Left forelimb (tissue), 1 donor: ENCODE measurements at places on chromosomes 12 and 14.

GRCh38 chr12:56031987-56032386, 9.7 kb upstream of the RPS26 start:
- no peak for DNase-seq

DNA sequence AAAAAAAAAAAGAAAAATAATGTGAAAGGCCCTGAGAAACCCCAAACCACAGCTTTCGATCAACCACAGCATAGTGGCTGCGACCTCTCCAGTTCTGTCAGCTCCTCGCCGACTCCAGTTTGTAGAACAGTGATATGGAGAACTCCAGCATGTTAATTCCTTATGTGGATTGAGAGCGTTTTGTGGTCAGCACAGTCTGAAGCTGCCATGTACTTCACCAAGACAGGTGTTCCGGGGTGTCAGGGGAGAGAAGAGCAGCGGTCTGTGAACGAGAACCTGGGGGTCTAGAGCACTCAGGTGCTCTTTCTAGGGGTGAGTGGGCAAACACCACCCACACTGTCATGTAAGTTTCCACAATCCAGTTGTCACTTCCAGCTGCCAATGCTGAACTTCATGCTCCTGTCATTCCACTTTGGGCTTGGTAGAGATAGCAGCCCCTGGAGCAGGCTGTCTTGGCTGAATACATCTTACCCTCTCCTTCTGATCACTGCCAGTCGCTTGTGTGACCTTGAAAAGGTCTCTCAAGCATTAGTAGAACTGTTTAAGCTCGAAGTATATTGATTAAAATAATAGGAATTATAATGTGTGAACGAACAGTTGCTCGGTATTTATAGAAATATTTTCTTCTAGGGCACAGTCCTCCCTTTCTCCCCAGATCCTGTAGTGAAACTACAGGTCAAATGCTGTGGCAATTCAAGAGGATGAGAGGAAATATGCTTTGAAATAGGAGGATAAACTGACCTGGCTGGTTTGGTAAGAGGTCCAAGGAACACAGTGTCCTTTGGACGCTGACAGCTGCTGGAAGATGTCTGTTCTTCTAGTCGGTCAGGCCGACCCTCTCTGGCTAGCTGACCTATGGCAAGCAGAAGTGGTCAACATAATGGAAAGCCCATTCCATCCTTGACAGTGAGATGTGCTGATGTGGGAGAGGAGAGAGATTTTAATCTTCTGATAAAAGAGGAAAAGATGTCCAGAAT, 15.7 kb upstream of the MAX start:
- no peak for DNase-seq

DNA sequence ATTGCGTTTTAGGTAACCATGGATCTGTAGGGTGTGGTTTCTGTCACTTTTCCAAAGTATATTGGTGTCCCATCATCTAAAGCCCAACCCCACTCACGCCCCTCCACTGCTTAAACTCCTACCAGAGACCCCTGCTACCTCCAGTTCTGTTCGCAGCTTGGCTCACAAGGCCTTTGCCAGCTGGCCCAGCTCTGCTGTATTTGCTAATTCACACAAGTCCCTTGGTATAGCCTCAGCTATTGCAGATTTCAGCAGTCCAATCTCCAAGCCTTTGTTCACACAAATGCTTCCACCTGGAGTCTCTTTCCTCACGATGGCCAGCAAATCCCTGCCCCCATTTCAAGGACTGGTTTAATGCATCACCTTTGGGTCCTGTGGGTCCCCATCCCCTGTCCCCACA, 24.2 kb downstream of the ISCA2 start:
- no peak for DNase-seq

DNA sequence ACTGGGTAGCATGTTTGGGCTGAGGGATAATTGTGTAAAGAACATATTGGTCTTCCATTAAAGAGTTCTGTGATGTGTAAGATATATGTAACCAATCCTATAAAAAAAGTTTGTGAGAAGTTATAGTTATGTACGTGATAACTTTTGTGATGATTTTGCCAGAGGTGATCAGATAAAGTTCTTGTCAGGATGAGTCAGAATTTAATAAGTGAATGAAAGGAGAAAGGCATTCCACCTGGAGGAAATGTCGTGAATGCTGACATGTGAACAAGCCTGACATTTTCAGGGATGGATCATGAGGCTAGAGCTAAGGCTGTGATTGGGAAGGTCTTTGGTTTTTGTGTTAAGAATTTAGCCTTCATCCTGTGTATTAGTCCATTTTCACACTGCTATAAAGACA, 241.5 kb downstream of the SNAPC1 start:
- no peak for DNase-seq

DNA sequence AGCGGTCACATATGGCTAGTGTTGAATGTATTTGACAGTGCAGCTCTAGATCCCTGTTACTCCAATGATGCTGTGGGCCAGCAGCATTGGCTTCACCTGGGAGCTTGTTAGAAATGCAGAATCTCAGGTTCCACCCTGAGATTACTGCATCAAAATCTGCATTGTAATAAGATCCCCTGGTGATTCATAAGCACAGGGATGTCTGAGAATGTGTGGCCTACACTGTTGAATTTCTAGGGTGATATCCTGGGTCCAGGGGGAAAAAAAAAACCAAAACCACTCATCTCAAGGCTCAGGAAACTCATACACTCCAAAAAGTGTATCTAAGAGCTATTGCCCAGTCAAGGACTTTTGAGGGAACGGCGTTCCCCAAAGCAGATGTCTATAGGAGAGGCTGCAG, 196.8 kb downstream of the PPM1H start:
- DNase-seq, result no peak

GRCh38 chr14:52458721-52459085, 93.6 kb downstream of the TXNDC16 start:
- DNase-seq, result no peak

DNA sequence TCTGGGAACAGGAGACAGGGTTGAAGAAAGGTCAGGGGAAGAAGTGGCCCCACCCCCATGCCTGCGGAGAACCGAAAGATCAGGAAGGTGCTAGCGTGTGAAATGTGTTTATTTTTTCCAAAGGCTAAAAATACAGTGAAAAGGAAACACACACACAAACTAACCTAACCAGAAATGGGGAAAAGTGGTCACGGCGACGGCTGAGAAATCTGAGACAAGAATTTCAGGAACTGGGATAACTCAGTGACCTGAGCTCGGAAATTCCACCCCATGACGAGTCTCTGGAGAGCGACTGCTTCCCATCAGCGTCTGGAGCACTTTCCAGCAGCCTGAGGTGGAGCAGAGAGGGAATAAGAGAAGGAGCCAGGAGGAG, 16.6 kb upstream of the RND1 start:
- DNase-seq, result no peak

- DNase-seq, result no peak
These were observed 1.7 kb upstream of the GPR68 start for GRCh38 chr14:91246051-91246852.

DNA sequence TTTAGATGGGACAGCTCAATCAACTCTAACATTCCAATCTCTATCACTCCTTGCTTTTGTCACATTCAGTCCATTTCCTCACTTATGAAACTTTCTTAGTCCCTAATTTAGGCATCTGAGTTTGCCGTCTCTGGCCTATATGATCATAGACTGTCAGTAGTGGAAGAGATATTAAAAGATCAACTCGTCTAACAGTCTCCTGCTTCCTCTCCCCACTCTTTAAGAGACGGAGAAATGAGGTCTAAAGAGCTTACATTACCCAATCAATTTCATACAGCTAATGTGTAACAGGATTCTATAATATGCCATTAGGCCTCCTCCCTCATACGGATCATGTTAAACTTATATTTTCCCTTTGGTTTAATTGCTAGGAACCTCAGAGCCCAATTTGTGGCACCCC, 6.5 kb upstream of the ATP23 start:
- no peak for DNase-seq

DNA sequence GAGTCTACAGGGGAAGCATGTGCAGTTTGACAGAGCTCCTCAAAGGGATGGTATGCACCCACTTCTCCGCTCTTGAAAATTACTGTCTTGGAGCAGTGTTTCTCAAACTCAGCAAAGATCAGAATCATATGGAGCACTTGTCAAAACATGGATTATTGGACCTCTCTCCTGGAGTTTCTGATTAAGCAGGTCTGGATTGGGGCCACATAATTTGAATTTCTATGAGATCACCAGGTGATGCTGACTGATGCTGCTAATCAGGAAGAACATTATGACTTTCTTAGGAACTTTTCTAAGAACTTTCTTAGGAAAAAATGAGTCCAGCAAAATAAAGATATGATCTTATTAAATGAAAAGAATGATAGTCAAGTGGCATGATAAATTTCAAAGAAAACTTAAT, 144.3 kb downstream of the CPNE8 start:
- no peak for DNase-seq

DNA sequence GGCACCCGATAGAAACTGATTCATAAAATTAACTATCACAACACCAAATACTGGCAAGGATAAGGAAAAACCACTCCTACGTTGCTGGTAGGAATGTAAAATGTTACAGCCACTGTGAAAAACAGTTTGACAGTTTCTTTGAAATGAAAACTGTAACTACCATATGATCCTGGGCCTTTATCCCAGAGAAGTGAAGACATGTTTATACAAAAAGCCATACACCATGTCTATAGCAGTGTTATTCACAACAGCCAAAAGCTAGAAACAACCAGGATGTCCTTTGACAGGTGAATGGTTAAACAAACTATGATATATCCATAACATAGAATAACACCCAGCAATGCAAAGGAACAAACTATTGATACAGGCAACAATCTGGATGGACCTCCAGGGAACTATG, 3.7 kb upstream of the C14orf132 start:
- no peak for DNase-seq

GRCh38 chr14:96095581-96096476, 56.7 kb downstream of the C14orf132 start:
- peak; percentile 60 for DNase-seq
